ENCODE measurements at places on chromosomes 3 and 15. TPM values are rescaled to one million over a fixed set of nuclear protein-coding genes. Genes with fewer than 3 reads are reported as not detected.

- DNase-seq, result no peak
Observed at GRCh38 chr3:133115176-133115575, 77.0 kb downstream of the TMEM108 start.

GRCh38 chr3:126126811-126127431 lies 43.0 kb upstream of the SLC41A3 start:
- DNase-seq, result no peak

The IGDCC3 gene
- not detected for total RNA-seq

The OXSR1 gene
- total RNA-seq, result 41.5 TPM

DNA sequence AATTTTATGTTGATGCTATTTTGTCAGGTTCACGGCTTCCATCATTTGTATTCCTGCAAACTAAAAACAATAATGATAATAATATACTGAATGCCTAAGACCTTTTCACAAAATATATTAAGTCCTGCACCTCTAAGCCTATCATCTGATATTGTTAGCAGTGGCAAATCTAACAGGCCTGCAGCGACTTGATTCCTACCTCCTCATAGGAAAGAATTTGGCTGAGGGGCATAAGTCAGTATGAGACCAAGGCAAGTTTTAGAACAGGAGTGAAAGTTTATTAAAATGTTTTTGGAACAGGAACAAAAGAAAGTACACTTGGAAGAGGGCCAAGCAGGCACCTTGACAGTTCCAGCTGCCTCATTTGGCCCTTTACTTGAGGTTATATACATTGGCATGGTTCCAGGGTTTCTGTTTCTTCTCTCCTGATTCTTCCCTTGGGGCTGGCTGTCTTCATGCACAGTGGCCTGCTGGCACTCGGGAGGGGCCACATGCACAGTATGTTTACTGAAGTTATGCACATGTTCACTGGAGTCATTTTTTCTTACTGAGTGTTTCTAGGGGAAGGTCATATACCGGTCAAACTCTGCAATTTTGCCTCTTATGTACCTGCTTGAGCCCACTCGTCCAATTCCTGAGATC lies 418.1 kb downstream of the EPHA6 start:
- no peak for DNase-seq

The TIMP4 gene
- not detected for total RNA-seq

DNA sequence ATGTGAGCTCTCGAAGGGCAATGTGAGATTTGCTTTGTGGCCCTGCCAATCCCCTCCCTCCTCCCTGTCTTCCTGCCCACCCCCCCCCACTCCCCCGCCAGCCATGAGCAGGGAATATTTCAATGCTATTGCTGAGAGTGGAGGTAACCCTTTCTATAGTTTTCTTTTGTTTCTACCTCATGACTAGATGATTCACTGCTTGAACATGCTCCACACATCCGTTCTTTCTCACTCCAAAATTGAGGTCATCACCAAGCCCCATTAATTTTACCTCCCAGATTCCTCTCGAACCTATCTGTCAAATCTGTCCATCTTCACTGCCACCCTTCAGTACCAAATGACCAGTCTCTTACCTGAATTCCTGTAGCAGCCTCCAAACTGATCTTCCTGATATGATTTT lies 12.2 kb downstream of the ZNF774 start:
- DNase-seq, result no peak

The SLC6A1 gene
- total RNA-seq, result not detected

DNA sequence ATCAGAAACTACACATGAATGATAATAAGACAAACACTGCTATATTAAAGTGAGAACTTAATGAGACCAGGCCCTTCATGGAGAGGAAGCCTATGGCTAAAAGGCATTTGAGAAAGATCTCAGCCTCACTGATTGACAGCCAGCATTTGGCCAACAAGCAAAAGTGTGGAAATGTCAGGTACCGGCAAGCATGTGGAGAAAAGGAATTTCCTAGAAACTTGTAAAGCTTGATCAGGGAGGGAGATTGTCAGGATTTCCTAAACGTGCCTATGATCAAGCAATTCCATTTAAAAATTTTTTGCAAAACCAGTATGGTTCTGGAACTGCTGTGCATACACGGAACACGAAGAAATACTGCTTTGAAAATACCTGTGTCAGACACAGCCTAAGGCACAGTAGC lies 220.3 kb upstream of the ATP10A start:
- no peak for DNase-seq

DNA sequence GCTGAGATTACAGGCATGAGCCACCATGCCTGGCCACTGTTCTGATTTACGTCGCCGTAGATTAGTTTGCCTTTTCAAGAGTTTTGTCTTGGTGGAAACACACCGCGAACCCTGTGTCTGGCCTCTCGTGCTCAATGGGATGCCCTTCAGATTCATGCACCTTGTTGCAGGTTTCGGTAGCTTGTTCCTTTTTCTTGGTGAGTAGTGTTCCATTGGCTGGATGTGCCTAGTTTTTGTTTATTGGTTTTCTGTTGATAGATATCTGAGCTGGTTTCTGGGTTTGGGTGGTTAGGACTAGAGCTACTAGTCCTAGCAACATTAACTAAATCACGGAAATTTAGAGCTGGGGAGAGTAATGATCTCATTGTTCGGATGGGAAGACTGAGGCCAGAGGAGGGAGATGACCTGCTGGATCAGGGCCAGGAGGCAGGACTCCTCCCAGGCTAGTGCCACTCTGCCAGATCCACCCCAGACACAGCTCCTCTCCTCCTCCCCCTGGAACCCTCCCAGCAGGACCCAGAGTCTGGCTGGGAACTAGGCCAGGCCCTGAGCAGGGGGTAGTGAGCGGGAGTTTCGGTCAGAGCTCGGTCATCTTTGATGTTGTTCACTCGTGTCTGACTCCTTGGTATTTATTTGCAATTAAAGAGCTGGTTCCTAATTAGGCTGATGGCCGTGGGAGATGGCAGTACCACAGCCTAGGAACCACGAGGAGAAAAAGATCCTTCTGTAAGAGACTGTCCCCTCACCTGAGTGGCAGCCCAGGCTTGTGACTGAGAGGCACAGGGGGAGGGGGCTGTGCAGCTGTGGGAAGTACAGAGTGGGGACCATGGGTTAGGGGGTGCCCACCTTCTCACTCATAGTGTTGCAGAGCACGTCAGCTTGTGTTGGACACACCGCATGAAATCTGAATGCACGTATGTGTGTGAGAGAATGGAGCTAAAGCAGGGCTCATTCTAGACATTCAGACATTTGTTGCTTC lies 73.4 kb downstream of the SMAD6 start:
- no peak for DNase-seq

- DNase-seq, result no peak
Observed at GRCh38 chr15:83398626-83399025, 48.5 kb upstream of the SH3GL3 start.

The NR1I2 gene
- total RNA-seq, result 0.73 TPM

GRCh38 chr3:30982416-30983075 lies 88.1 kb upstream of the GADL1 start:
- DNase-seq, result no peak

The ATRIP gene
- total RNA-seq, result 14.3 TPM

DNA sequence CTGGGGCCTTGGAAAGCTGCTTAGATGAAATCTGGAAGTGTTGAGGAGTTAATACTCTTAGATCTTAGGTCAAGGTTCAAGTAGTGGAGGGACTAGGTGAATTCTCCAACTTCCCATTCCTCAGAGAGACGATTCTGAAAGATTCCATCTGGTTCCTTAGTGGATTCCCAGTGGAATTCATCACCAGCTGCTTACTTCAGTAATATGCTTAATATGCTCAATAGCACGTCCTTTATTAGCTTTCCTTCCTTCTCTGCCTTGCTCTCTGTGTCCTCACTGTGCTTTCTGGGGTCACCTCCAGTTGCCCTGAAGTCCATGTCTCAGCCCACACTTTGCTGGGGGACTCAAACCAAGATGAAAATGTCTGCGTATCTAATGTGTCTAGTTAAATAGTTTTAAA lies 31.0 kb downstream of the CEP63 start:
- no peak for DNase-seq

DNA sequence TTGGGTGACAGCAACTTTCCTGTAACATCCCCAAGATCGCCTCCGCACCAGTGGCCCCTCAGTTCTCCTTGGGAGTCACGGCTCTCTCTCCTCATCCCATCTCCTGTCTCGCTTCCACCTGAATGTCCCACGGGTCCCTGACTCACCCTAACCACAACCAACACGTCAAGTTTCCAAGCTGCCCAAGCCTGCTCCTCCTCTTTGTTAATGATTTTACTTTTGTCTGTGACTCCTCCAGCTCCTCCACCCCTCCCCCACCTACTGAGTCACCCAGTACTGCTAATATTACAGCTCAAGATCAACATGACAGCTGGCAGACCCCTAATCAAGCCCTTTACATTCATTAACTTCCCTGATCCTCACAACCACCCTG lies 39.3 kb downstream of the BDH1 start:
- DNase-seq, result no peak

The AGTR1 gene
- not detected for total RNA-seq

DNA sequence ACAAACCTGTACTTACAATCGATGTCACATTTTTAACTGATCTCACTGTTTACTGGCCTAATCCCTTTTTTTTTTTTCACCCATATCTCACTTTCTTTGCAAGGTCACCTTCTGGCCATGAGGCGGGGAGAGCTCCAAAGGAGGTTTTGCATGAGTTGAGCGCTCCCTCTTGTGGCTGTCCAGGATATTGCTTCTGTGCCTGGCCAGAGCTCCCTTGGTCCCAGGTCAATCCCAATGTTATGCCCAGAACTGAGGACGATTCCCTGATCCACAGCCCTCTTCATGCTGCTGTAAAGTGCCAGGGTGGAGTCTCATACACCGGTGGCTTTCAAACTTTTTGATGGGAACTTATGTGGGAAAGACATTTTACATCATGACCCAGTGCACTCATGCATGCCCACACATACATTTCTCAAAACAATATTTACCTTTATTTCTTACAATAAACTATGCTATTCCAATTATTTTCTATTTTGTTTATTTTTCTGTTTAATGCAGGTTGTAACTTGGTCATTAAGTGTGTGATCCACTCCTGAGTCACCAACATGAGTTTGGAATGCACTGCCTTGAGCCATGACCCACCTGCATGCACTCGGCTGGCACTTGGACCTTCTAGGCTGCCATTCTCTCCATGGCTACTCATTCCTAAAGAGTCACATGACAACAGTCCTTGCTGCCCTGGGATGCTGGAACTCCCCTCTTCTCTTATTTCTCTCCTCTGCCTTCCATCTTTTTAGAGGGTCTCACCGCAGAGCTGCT lies 9.6 kb upstream of the SST start:
- peak; percentile 72 for DNase-seq

- no peak for DNase-seq
Observed at GRCh38 chr3:126130081-126130855, 46.3 kb upstream of the SLC41A3 start.

The SERPINI2 gene
- not detected for total RNA-seq

DNA sequence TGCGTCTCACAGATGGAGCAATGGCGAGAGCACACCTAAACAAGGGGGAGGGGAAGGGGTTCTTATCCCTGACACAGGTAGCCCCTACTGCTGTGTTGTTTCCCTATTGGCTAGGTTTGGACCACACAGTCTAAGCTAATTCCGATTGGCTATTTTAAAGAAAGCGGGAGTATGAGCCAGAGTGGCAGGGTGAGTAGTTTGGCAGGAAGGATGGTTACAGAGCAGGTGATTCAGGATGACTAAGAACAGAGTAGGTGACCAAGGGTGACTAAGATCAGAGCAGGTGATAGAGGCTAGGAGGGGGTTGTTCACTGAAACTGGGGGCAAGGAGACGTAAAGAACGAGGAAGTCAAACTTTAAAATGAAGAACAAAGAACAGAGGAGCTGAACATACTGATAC lies 511.8 kb downstream of the EDEM1 start:
- no peak for DNase-seq

The ATP8B4 gene
- total RNA-seq, result 0.73 TPM

The PLCD1 gene
- total RNA-seq, result 10.1 TPM

The RETNLB gene
- not detected for total RNA-seq

DNA sequence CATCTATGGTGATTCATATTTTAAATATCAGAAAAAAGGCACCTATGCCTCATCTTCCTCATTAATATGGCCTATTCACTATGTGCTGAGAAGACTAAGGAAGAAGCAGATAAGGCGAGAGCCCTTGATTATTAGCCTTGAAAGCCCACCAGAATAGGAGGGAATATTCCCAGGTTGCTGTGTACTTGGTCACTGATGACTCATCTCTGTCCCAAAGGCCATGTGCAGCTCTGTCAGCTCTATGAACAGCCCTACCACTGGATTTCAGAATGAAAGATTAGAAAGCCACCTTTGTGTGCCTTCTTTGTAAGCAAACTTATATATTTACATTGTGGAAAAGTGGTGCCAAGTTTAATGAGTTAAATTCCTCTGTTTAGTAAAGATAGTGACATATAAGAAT lies 211.5 kb downstream of the NFKBIZ start:
- no peak for DNase-seq

The REC114 gene
- not detected for total RNA-seq

The GUCA1C gene
- not detected for total RNA-seq

- no peak for DNase-seq
Observed at GRCh38 chr15:94269954-94270353, 38.6 kb downstream of the MCTP2 start.

GRCh38 chr3:181554233-181554765 lies 157.4 kb upstream of the SOX2 start:
- no peak for DNase-seq

- no peak for DNase-seq
Observed at GRCh38 chr15:96246057-96246456, 84.4 kb upstream of the NR2F2 start.

DNA sequence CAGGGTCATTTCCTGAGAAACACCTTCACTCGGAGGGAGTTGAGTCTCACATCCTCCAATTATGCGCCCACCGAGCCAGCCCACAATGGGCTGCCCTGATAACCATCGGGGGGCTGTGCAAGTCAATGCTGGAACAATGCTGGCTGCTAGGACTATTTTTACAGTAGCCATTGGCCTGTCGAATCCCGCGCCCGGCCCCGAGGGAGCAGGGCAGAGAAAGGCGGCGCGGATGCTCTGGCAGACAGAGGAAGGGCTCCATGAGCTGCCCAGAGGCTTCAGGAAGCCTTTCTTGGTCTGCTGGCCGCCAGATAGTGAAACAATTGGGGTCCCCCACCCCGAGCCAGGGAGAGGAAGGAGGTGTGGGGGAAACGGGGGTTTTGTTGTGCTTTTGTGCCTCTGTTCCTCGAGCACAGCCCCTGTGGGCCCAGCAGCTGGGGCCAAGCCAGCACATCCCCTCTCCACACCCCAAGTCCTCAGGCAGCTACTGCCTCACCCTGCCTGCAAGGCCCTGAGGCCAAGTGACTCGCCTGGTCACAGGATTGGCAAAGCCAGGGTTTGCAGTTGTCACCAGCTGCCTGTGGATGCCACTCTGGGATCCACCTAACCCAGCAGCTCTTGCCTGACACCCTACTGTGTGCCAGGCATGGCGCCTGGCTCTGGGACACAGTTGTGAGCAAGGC lies 39.0 kb downstream of the SLC6A6 start:
- DNase-seq, result no peak

The AQP9 gene
- not detected for total RNA-seq

The ADAMTS17 gene
- total RNA-seq, result 0.10 TPM

The EIF1B gene
- total RNA-seq, result 78.1 TPM
